ENCODE measurements at places on chromosomes 3 and 15.

DNA sequence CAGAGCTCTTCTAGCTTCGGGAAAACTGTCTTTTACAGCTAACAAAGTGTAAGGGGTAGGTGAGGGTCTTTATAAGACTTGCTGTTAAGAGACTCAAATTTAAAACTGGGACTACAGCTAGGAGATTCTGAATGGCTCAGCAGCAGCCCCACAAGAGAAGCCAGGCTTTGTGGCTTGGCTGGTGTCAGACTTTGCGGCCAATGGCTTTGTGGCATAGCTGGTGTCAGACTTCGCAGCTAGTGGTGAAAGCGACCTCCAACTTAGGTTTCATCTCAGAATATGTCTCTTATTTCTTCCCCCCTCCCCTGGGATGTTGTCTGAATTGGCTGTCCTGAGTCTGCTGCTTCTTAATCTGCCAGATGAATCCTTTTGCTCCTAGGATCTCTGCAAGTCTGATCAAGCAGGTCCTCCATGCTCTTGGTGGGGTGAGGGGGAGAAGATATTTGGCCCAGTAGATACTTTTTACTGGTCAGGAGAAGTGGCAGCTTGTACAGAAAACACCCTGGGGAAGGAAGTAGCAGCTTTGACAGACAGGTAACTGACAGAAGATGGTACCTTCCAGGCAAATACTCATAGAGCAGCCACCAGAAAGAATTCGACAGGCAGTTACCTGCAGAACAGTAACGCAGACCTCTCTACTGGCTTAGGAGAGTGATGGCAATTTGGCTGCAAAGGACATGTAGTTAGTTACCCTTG lies 8.4 kb downstream of the BOC start:
- DNase-seq, result no peak

DNA sequence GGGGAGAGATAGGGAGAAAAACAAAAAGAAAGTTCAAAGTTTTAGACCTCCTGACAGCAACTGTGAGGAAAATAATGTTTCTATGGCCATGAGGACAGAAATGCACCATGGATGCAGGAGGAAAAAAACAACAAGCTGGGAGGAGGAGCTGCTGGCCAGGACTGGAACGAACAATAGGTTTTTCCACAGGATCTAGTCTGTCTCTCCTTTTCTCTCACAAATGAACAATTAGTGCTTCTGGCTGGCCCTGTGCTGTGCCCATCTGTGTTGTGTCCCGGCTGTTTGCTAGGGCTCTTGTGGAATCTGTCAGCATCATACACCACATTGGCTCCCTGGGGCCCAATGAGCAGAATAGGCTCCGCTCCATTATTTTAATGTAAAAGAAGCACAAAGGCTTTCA lies 15.2 kb downstream of the GK5 start:
- no peak for DNase-seq

DNA sequence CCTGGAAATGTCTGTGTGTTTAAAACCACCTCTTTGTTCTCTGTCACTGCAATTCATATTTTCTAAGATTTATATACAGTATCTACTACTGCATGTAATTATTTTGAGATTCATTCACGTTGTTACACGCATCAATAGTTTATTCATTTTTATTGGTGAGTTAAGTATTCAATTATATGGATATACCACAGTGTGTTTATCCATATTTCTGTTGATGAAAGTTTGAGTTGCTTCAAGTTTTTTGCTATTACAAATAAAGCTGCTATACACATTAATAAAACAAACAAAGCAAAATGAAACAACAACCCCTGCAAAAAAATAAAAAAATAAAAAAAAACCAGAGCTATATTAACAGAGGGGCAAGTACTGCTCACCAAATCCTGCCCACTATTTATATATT lies 122.3 kb downstream of the NR2E3 start:
- DNase-seq, result no peak

GRCh38 chr3:5160940-5161858 lies 26.3 kb upstream of the EDEM1 start:
- no peak for DNase-seq

GRCh38 chr3:7290077-7290825 lies 429.3 kb downstream of the GRM7 start:
- DNase-seq, result no peak

- no peak for DNase-seq
Measured at GRCh38 chr15:40936709-40937666, 7.8 kb downstream of the DLL4 start.

- DNase-seq, result no peak
Measured at GRCh38 chr3:63355809-63356208, 77.7 kb downstream of the SYNPR start.

DNA sequence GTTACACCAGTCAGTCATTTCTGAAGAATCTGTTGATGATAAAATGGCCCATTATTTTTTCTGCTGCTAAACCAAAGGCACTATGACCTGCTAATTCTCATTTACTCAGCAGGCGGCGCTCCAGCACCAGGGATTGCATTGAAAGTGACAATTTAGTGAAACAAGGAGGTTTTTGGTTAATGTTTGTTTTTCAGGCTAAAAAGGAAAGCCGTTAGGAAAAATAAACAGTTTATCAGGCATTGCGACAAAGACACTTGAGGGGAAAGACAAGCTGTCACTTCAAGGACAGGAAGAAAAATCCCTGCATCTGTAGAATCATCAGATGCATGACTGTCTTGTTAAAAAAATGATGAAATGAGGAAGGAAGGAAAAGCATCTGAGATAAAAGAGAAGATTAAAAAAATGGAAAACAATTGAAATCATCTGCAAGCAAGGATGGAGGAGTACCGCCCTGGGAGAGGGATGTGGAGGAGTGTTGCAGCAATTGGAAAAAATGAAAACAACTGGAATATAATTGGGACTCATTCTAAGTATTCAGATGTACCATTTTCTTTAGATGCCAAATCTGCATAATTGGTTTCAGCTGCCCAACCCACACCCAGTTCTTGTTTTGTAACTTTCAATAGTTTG lies 54.0 kb downstream of the NR1D2 start:
- peak; percentile 73 for DNase-seq

DNA sequence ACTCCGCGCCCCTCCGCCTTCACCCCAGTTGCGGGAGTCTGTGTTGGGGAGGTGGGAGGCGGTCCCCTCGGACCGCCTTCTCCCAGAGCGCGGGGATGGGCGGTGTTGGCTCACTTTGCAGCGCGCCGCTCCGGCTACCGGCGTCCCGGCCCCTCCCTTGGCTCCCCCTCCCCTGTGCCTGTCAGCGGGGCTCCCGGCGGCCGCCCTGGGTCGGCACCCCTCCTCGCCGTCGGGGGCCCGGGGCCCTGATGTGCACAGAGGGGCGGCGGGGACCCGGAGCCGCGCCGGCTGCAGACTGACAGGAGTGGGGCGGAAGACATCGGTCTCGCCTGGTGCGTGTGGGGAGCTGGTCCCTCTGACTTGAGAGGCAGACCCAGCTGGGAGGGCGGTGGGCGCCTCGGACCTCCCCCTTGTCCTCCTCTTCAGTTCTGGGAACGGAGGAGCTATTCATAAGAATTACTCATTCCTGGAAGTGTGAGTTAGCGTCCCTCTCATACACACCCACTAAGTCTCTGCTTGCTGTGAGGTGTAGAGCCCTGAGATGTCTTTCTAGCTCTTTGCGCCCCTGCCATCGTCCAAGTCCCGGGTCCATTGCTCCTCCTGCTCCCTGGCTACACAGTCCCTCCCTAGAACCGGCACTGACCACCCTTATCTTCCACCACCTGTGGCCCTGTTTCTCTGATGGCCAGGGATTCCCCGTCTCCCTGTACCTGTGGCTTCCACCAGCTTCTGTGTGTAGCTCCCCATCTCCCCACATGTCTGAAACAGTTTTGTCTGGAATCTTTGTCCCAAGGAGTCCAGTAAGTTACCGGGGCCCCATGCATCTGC lies 42.3 kb upstream of the ROPN1 start:
- DNase-seq, result peak; percentile 57

DNA sequence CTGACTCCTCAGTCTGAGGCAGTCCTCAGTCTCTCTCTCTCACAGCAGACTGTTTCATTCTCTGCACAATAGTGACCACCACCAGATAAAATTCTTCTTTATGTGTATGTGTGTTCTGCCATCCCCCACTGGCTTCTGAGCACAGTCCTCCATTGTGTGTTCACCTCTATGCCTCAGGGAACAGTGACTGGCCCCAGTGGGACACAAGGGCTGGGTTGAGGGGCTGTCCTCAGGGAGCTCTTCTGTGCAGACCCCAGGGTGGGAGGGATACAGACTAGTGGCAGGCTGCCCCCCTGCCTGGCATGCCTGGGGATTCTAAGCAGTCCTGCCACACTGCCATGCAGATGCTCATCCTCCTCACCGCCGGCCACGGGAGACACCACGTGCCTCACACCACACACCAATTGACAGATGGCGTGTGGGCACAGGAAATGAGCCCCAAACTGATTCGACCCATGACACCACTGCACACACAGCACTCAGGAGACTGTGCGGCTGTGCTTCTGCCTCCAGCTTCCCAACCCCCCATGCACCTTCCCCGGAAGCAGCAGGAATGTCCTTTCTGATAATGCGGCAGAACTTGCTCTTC lies 237.6 kb upstream of the CHRNA7 start:
- no peak for DNase-seq

DNA sequence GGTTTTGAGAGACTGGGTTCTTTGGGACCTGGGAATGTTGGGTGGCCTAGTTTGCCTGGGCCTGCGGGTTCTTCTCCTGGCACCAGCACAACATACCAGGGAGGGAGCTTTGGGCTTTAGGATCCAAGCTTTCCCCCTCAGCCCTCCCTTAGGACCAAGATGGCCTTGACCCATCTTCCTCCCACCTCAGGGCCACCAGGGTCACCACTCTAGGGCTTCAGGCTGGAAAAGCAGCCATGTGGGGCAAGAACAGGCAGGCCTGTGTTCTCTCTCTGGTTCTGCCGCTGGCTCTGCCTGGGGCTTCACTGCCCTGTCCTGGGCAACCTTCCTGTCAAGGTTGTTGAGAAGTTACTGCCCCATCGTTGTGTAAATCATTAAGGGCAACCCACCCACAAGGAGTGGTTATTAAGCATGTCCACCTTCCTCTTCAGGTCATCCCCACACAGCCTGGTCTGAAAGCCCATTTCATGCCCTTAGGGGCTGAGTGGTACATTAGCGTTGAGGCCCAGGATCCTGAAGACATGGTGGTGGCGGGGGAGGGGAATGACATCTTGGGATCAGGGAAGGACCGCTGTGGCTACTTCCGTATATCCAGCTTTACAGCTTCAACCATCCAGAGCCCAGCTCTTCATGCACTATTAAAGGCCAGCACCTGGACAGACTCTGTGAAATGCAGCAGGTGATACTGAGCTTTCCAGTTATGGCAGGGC lies 652 bp downstream of the DUOX1 start:
- no peak for DNase-seq

- DNase-seq, result no peak
Measured at GRCh38 chr3:869269-869668, 223.6 kb upstream of the CNTN6 start.

DNA sequence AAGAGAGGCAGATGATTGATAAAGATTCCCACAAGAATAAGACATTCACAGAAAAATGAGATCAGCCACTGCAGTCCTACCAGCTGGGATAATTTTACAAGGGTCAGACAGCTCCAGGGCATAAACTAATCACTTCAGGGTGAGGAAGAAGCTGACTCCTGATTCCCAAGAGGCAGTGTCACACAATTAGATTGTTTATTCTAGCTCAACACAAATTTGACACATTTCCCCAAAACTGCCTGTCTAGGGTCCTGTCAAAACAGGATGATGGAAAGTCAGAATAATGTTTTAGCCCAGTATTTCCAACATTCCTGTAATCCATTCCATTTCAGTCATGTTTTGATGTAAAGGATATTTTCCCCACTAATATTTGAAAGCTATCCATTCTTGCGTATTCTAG lies 110.8 kb downstream of the TNIK start:
- no peak for DNase-seq

GRCh38 chr15:92079047-92079446 lies 225.5 kb downstream of the SLCO3A1 start:
- DNase-seq, result no peak

GRCh38 chr3:169120928-169121327 lies 542.6 kb downstream of the MECOM start:
- peak; percentile 21 for DNase-seq

- DNase-seq, result no peak
Measured at GRCh38 chr3:32840086-32840841, 22.5 kb downstream of the TRIM71 start.

- DNase-seq, result no peak
Measured at GRCh38 chr15:65305776-65306175, 1.3 kb downstream of the RNU5B-1 start.

DNA sequence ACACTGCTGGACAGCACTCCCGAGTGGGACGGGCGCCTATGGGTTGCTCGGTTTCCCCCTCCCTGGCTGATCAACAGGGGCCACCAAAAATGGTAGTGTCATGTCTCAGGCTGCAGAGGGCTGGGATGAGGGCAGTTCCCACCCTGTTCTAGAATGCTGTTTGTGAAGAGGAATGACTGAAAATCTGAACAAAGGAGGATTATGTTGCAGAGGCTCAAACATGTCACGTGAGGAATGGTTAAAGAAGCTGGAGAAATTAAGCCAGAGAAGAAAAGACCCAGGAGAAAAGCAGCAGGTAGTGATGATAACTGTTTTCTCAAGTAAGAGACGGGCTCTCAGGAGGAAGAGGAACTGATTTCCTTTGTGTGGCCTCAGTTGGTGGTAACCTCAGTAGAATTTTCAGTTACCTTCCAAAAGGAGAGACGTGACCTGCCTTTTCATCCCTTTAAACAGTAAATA lies 10.4 kb downstream of the SPG21 start:
- DNase-seq, result no peak

- DNase-seq, result no peak
Measured at GRCh38 chr3:16401273-16401672, 112.2 kb downstream of the RFTN1 start.

DNA sequence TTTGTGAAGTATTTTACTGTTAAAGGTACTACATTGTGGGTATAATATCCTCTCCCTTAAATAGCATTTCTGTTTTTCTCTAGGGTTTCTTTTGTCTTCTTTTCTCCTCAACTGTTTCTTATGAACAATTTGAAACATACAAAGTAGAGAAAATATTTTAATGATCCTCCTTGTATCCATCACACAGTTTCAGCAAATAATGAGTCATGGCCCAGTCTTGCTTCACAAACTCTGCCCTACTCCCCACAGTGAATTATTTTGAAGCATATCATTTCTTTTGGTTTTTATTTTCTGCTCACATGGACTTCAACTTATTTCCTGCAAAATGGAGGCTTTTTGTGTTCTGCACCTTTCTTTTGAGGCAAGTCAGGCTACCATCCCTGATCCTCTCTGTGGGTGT lies 6.1 kb upstream of the SCAANT1 start:
- no peak for DNase-seq

GRCh38 chr3:15959434-15959811 lies 161.6 kb upstream of the ANKRD28 start:
- DNase-seq, result no peak

All from Right ventricle myocardium inferior (tissue), 1 donor.